ENCODE measurements at places on chromosomes 6 and 20.

DNA sequence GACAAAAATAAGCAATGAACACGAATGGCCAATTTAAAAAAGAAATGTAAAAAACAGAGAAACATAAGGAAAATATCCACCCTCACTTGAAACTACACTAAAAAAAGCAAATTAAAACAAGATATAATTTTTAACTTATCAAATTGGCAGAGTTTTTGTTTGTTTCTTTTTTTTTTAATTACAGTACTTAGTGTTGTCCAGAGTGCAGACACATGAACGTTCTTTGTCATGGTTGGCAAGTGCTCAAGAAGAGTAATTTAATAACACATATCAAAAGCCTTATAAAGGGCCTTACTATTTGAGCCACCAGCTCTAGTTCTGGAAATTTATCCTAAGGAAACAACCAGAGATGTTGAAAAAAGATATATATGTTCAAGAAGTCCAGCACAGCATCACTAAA, 142.3 kb downstream of the ATXN1 start:
- no peak for DNase-seq

- no peak for DNase-seq
These were observed 202.0 kb downstream of the WDR27 start for GRCh38 chr6:169499848-169500247.

DNA sequence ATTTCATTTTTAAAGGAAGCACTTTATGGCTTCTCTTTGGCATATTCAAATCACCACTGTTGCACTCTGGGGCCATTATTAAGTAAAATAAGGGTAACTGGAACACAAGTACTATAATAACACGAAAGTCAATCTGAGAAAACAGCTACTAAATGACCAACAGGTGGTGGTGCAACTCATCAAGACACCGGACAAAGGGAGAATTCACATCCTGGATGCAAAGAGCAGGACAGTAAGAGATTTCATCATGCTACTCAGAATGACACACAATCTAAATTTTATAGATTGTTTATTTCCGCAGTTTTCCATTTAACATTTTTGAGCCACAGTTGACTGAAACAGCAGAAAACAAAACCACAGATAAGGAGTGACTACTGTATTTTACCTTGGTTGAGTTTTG, 27.6 kb upstream of the LY86 start:
- DNase-seq = no peak

GRCh38 chr20:48972816-48973215, 51.3 kb downstream of the ARFGEF2 start:
- DNase-seq = no peak

GRCh38 chr20:1493536-1493935, 2.3 kb upstream of the SIRPB2 start:
- DNase-seq = no peak

DNA sequence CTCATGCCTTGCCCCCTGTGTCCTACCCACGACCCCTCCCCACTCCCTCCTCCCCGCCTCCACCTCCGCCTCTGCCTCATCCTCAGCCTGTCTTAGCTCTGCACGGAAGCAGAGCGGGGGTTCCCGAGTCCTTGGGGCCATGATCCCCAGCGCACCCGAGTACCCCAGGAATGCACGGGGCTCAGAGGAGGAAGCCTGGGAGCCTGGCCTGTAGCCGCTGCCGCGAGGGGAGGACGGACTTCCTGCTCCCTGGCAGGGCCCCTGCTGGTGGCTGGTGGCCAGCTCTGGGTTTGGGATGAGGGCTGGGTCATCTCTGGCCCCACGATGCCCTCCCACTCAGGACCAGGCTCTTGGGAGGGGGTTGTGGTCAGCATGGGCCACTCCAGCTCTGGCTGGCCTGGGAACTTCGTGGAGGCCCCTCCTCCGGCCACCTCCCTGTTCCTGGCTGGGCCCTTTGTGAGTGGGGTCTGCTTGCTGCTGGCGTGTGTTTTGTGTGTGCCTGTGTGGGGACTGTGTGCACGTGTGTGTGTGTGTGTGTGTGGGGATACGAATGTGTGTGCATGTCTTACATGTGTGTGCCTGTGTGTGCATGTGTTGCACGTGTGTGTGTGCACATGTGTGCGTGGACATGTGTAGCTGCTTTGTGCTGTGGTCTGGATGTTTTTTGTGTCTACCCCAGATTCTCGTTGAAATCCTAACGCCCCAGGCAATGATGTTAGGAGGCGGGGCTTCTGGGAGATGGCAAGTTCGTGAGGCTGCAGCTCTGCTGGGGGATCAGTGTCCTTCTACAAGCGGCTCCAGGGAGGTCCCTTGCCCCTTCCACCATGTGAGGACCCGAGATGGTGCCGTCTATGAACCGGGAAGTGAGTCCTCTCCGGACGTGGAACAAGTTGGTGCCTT, 1.3 kb upstream of the RBBP8NL start:
- DNase-seq = no peak

DNA sequence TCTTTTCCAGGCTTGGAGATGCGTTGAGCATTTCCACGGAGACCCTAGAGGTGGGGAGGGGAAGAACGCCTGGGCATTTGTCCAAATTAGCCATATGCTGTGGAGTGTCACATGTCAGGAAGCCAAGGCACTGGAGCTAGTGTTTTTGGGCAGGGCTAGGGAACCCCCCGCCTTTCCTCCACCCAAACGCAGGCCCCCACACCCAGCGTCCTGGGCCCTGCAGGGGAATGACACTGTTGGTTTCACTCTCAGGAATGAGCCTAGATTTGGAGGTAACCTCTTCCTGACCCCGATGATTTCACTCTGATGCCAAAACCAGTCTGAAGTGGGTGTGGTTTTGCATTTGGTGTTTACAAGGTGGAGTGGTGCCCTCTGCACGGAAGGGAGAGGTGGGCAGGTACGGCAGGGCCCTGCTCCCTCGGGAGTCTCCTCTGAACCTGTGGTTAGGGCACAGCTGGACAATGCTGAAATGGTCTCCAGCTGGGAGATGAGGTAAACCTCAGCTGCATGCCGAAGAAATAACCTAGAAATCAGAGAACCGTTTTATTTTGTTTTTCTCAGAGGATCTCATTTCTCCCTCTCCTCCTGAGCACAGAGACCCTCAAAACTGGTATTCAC, 29.5 kb downstream of the MTHFD1L start:
- DNase-seq = peak; percentile 19

DNA sequence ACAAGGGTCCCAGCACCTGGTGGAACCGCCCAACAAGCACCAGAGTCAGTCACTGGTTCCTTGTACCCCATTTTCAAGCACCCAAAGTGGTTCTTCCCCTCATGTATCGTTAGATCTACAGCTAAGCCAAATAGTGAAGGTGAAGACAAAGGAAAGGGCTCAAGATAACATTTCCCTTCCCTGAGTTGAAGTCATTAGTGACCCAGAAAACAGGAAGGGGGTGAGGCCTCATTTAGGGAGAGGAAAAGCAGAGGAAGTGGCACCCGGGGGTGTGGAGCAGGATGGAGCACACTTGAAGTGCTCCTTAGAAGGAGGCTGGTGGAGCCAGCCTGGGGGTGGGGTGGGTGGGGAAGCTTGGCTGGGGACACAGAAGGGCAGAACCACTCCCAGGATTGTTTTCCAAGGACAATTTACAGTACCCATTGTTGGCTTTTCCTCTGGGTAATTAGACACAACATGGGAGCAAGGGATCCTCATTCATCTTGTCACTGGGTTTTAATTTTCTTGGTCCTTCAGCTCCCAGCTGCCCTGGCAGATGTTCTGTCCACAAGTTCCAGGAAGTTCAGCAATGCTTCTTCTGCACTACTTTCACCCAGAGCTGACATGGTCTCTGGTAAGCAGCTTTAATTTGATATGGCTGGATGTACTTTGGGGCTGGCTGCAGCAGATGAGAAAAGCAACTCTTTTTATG, 73.3 kb upstream of the CD93 start:
- DNase-seq = no peak

- DNase-seq = no peak
These were observed 174.6 kb downstream of the UBE3D start for GRCh38 chr6:82891076-82891475.

DNA sequence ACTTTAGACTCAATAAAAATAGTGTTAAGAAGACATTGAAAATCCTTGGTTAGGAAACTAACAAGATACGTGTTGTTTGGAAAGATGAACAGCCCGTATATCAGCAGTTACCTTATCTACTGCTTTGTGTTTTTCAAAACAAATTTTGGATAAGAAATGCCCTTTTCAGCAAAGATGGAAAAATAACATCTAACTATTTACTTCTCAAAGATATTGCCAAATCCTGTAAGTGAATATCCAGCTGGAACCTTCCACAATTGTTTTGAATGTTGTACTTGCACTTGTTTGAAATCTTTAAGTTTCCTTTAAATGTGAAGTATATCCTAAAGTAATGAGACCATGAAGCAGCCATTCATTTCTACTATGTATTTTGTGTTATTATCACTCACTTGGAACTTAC, 14.6 kb downstream of the TAGAP start:
- no peak for DNase-seq

DNA sequence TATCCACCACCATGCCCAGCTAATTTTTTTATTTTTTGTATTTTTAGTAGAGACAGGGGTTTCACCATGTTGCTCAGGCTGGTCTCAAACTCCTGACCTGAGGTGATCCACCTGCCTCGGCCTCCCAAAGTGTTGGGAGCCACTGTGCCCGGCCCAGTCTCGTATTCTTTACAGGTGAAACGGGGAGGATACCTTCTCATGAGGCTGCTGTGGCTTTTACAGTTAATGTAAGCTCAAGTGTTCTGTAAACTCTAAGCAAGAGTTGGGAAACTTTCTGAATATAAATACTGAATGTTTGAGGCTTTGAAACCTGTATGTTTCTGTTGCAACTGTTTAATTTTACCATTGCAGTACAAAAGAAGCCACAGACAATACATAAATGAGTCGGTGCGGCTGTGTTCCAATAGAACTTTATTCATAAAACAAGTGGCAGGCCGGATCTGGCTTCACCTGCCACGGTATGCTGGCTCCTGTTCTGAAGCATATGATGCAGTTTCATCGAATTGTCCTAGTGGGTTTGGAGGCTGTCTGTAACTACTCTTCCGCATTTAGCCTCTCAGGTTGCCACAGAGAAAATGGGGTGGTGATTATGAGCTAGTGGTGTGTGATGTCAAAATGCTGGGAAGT, 192.5 kb upstream of the ZFP64 start:
- no peak for DNase-seq

DNA sequence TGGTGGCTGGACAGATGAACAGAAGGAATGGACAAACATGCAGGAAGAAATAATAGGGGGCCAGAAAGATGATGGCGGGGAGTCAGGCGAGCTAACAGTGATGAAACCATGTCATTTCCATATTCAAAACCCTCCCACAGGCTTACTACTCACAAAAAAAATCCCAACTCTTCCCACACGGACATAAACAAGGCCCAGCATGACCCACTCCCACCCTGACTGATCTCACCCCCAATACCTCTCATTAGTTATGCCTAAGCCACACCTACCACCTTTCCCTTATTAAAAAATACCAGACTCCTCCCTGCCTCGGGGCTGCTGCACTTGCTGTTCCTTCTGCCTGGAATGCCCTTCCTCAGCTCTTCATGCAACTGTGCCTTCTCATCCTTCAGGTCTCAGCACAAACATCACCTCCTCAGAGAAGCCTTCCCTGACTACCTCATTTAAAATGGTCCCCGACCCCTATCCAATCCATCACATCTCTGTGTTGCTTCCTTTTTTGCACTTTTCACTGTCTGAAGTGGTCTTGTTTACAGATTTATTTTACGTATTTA, 145.8 kb downstream of the PREX1 start:
- DNase-seq = no peak

- no peak for DNase-seq
These were observed 67.2 kb upstream of the MLIP start for GRCh38 chr6:54044059-54044458.

GRCh38 chr6:169139179-169139971, 114.3 kb downstream of the THBS2 start:
- no peak for DNase-seq

DNA sequence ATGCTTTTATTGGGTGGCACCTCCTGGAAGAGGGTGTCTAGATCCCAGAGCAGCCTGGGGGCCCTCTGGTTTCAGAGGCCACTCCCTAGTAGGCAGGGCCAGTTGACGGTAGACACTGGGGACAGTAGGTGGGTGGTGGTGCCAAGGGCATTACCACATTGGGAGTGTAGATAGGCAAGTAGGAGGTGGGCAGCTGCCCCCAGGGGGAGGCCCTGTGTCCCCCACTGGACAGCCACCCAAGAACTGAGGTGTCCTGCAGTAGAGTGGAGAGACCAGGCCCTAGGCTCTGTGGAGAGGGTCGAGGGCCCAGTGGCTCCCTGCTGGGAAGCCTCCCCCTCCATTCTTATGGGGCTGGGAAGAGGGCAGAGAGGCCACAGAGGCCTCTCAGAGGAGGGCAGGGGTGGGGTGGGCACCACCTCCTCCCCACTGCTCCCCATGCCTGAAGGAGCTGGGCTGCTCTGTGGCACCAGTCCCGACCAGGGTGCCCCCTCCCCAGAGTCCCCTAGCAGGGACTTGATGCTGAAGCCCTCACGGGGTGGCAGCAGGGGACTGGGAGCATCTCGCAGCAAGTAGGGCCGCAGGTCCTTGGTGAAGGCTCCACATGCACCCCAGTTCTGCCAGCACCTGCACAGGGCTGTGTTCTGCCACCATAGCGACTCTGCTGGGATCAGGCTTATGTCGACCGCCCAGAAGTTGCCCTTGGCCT, 305.0 kb upstream of the KCNQ5 start:
- DNase-seq = no peak

DNA sequence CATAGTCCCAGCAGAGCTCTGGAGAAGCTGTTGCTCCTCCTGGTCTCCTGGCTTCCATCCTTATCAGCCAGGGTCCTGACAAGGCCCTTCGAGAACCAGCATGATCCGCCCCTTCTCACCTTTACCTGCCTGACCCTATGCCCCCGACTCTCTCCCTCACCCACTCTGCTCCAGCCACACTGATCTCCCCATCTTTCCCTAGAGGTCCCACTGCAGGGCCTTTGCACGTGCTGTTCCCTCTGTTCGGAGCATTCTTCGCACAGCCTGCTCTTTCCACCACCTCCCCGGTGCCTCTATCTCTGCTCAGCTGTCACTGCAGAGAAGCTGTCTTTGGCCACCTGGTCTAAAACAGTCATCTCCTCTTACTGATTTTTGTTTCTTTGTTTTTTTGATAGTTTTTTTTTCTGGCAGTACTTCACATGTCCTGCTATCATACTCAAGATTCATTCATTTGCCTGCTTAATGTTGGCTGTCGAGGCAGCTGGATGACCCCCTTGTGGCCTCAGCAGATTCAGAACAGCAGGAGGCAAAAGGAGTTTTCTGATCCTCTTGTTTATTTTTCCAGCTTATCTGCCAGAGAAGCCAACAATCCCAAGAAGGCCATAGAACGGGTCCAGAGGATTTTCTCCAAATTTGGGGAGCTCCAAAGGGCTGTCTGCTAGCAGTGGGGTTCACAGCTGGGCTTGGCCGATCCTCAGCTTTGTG, 1.6 kb upstream of the PTGIS start:
- DNase-seq = no peak

DNA sequence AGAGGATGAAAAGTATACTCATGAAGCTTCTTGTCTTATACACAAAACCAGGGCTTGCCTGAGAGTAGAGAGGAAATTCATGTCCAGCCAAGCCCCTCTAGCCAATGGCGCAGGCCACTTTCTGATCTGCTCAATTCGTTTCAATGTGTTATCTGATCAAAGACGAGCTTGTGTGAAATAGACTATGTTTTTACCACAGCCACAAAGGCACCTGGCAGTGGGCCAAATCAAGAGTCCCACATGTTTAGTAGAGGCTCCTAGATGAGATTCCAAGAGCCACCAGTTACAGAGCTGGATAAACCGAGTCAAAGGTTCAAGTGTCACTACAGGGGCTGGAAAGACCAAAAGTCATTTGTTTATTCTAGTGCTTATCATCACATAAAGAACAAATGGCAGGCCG, 34.9 kb downstream of the GPLD1 start:
- no peak for DNase-seq

GRCh38 chr6:134449781-134450180, 131.9 kb upstream of the SGK1 start:
- no peak for DNase-seq

Measured in CD4-positive, alpha-beta memory T cell (primary cell).